ENCODE measurements at places on chromosomes 6 and 20.

- no peak for DNase-seq
Observed at GRCh38 chr6:98875375-98875774, 41.0 kb downstream of the POU3F2 start.

GRCh38 chr6:114049367-114049966, 78.5 kb upstream of the HDAC2 start:
- no peak for DNase-seq

GRCh38 chr6:36793913-36794712, 45.1 kb downstream of the CPNE5 start:
- DNase-seq, result peak; percentile 72

GRCh38 chr6:144189351-144189750, 39.0 kb downstream of the STX11 start:
- no peak for DNase-seq

DNA sequence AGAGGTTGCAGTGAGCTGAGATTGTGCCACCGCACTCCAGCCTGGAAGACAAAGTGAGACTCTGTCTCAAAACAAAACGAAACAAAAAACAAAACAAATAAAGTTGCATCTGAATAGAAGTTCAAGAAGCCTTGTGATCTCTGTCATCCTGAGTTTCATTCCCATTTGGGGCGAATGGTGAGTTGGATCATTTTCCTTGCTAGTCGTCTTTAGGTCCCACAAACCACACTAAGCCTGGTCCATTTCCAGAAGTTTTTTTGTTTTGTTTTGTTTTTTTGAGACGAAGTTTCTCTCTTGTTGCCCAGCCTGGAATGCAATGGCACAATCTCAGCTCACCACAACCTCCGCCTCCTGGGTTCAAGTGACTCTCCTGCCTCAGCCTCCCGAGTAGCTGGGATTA, 33.8 kb downstream of the ZNF217 start:
- DNase-seq, result no peak

DNA sequence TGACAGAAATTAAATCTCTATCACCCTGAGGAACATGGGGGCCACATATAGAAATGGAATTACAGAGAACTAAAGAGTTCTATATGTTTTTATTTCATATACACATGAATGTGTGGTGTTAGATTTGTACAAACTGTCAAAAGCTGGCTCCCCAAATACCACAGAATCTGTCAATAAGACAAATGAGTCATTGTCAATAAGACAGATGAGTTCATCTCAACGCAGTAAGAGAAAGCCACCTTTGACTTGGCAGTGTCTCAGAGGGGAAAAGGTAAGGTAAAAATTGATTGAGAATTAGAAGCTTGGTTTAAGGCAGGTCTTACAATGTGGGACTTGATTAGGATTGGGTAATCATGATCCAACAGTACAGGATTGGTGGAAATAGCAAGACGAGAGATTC, 124.2 kb upstream of the GPR6 start:
- DNase-seq, result no peak

DNA sequence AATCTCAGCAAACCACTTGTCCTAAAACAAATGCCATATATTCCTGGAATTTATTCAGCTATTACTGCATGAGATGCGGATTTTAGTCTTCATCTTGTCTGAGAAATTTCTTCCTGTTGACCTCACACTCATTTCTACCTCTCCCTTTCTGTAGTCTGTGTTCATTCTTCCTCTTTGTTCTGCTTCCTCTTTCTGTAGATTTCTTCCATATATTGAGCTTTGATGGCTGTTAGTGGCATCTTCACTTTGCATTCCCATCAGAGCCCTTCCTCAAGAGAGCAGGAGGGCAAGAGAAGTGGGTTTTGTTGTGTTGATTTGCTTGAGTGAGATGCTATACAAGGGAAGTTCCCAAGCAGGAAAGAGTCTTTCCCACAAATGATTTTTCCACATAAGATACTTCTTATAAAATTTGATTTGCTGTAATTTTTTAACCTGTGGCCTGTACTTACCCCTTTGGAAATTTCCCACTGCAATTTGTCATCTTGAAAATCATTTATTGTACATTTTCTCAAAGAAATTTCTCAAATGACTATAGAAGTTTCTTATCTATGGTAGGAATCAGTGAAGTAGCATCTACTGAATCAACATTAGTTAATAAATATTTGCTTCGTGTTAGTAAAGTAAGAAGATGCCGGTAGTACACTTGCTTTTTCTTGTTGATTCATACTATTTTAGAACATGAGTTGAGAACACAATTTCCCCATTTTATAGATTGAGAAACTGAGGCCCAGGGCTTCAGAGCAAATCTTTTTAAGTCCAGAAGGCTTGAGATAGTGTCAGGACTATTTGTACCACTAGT, 43.8 kb downstream of the MAP3K4 start:
- no peak for DNase-seq

- no peak for DNase-seq
Observed at GRCh38 chr6:52285177-52286068, 881 bp upstream of the MCM3 start.

DNA sequence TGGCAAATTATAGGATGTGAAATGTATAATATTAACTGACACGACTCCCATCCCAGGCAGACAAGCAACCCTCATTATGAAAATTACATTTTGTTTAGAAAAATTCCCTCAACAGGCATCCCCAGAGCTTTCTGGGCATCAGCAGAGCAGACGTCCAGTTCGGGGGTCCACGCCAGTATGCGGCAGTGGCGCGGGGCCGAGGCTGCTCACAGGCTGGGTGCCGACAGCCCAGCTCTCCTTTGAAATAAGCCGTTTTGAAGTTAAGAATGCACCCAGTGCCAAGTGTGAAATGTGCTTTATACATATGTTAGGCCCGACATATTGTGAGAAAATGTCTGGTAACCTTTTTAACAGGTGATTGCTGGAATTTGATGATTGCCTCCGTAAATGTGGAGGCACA, 50.4 kb downstream of the RPP40 start:
- no peak for DNase-seq

DNA sequence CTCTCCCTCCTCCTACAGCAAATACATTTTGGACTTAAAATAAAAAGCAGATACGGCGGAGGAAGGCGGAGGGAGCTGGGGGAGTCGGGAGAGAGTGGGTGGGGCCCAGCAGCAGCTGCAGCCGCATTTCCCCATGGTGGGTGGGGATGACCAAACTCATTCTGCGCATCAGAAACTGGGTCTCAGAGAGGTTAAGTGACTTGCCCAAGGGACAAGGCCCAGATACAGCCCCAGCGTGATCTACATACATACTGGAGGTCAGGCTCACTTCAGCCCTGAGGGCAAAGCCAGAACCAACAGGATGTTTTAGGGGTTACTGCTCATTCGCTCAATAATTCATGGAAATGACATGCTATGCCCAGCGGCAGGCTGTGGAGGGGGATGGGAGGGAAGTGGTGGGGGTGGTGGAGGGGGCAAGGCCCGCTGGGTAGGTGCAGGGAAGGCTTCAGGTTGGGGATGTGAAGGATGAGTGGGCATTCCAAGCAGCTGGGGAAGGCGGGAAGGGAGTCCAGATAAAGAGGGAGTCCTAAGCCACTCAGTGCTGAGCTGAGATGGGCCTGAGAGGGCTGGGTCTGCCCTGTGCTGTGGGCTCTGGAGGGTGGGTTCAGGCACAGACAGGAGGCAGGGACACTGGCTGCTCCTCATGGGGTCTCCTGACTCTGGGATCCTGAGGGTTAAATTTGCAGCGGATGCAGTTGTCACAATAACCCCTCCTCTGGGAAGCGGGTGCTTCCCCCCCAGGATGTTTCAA, 31.0 kb downstream of the DLGAP4 start:
- no peak for DNase-seq

- no peak for DNase-seq
Observed at GRCh38 chr20:25275813-25276532, 28.1 kb downstream of the PYGB start.

DNA sequence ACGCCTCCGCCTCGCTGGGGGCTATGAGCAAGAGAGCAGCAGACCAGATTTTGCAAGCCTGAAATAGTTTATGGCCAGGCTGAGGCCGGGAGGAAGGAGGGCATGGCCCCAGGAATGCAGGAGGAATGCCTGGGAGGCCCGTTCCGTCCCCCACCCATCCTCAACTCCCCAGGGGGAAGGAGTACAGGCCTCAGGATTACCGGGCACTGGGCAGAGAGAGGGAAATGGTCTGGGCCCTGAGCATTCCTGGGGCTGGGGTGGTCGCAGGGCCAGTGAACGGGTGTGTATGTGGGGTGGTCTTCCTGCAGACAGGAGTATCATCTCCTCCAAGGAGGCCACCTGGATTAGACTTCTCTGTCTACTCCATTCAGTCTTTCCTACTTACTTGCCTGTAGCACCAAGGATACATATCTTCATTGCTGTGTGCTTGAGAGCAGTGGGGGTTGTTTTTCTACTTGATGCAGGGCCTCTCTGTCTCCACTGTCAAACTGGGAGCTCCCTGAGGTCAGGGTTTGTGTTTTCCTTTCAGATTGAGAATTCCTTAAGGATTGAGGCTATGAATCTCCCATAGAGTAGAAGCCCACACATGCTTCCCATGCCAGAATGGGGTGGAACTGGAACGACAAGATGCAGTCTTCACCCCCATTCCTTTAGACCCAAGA, 81.3 kb downstream of the VEGFA start:
- DNase-seq, result no peak

DNA sequence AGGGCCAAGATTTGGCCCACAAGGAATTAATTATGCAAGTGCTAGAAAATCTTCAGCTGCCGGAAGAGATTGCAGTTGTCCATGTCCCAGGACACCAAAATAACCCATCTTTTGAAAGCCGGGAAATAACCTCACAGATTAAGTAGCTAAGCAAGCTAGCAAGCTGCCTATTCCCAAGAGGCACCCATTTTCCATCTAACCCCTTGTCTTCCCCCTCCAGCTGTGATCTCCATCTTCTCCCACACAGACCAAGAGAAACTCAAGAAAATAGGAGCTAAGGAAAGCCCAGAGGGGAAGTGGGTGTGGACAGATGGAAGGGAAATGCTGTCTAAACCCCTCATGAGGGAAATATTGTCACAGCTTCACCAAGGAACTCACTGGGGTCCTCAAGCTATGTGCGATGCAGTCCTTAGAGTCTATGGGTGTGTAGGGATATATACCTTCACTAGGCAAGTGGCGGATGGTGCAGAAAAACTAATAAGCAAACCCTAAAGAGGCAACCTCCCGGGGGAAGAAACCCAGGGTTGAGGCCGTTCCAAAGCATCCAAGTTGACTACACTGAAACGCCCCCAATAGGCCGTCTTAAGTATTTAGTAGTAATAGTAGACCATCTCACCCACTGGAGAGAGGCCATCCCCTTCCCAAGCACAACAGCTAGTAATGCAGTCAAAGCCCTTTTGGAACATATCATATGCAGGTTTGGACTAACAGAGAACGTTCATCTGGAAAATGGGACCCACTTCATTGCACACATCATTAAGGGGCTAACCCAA, 64.3 kb upstream of the PRSS16 start:
- DNase-seq, result no peak

DNA sequence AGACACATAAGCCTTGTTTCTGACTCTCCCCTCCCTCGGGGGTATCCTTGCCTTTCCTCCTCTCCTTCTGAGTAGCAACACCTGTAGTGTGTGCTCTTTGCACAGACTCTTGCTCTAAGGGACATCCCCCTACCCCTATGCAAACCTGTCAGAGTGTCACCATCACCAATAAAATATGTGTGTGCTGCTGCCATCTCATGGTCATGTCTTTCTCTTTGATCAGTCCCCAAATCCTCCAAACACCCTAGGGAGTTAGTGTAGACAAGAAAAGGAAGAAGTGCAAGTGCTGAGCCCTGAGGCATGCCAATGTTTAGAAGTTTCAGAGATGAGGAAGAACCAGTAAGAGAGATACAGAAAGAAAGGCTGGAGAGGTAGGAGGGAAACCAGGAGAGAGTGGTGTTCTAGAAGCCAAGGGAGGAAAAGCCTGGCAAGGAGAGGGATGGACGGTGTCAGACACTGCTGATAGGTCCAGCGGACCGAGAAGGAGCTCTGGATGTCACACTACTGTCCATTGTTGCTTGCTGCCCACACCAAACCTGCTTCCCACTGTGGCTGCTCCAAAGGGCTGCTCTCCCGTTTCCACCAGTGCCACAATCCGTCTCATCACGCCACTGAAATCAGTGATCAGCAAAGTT, 16.4 kb downstream of the TRMT6 start:
- DNase-seq, result no peak

DNA sequence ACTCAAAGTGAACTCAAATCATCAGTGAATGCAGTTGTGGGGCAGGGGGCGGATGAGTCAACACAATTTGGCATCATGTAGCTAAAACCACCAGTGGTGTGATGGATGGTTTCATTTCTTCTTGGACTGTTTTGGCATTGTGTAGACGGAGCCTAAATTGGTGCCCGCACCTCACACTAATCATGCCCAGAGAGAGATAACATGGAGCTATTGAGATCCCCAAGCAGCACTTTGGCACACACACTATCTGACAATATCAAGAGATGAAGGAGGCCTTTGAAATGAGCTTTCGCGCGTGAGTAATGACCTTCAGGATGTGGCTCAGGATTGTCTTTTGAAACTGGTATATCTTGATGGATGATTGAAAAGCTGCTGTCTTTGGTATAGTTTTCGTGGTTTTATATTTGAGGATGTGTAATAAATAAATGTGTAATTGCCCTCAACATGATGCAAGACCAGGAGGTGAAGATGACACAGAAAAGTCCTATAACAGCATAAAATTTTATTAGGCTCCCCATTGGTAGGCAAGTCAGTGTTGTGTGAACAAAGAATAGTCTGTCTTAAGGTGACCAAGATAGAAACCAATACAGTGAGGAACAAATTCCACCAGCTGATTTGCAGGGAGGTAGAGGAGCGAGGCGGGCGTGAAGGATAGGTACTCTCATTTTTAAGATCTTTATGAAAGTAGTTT, 174.2 kb downstream of the TSHZ2 start:
- DNase-seq, result no peak

- no peak for DNase-seq
Observed at GRCh38 chr20:51284176-51284575, 258.3 kb downstream of the NFATC2 start.

DNA sequence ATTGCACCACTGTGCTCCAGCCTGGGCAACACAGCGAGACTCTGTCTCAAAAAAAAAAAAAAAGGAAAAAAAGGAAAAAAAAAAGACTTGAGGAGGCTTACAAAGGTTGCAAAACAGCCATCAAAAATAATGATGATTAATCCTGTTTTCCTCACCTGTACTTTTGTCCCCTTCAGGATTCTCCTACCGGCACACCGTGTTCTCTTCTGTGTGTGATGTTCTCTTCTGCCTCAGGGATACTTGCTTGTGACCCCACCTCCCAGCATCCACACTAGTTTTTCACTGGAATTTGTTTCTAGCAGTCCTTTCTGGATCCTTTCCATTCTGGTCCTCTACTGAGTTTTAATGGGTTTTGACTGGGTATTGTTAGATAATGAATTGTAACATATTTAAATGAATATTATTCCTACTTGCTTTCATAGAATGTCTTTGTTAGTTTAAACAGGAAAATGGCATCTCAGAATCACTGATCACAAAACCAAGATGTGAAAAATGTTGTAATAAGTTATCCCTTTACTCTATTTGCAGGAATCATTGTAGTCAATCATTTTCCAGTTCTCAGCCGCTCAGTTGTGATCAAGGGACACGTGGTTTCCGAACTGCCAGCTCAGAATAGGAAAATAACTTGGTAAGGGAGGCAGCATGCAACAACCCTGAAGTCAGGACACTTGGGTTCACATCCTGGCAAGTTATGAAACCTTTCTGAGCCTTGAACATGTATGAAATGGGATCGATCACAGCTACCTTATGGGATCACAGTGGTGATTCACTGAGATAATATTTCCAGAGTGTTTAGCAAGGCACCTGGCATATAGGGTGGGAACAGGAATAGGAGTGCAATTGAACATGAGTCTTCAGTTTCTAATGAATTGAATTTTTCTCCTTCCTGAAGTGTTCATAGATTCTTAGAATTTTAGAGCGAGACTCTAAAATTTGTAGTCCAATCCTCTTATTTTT, 8.5 kb downstream of the C6orf89 start:
- no peak for DNase-seq

Measured in C1 segment of cervical spinal cord (tissue), 14 donors.